ENCODE measurements at places on chromosomes 13 and 19. TPM values are rescaled to one million over a fixed set of nuclear protein-coding genes. Genes with fewer than 3 reads are reported as not detected.

DNA sequence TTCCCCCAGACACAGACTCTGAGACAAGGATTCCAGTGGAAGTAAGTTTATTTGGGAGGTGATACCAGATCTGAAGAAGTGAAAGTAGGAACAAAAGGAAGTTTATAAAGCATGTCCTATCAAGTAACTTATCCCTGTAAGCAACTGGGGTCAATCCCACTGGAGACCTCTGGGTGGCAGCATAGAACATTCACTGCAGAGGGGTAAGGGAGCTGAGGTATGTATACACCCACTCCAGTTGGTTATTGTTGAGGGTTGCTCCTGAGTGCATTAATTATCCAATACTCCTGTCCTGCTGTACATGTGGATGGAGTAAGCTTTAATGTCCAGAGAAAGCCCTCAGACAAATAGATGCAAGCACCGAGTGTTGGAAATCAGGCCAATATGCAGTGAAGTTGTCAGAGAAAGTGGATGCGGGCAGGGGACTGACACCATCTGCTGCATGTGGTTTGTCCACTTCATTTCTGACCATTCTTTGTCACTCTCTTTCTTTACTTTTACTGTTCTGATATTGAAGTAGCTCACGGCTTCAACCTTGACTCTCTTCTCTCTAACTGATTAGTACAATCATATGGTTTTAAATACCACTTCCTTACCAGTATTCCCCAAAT is 46.7 kb downstream of the NOTCH3 start:
- peak; percentile 59 for DNase-seq

- no peak for DNase-seq
Measured at GRCh38 chr13:40819797-40820315, 30.4 kb downstream of the SLC25A15 start.

The OCEL1 gene
- 4.7 TPM for total RNA-seq

- DNase-seq, result peak; percentile 63
Measured at GRCh38 chr13:26074706-26075105, 22.9 kb upstream of the SHISA2 start.

- DNase-seq, result no peak
Measured at GRCh38 chr13:100521851-100522617, 66.6 kb downstream of the GGACT start.

DNA sequence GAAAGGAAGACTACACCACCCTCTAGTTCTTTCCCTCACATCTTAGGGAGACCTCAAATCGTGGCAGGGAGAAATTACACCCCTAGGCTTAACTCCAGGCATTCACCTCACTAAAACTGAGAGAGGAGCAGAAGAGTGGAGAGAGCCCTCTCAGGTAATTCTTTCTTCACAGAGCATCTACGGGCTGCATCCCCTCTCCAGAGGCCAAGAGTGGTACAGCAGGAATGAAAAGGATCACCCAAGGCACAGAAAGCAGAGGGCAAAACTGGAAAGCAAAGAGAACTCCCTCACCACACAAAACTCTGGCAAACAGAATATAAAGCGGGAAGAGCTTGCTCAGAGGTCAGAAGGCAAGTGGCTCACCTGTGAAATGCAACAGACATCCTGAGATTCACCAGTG is 661.2 kb downstream of the TBC1D4 start:
- no peak for DNase-seq

DNA sequence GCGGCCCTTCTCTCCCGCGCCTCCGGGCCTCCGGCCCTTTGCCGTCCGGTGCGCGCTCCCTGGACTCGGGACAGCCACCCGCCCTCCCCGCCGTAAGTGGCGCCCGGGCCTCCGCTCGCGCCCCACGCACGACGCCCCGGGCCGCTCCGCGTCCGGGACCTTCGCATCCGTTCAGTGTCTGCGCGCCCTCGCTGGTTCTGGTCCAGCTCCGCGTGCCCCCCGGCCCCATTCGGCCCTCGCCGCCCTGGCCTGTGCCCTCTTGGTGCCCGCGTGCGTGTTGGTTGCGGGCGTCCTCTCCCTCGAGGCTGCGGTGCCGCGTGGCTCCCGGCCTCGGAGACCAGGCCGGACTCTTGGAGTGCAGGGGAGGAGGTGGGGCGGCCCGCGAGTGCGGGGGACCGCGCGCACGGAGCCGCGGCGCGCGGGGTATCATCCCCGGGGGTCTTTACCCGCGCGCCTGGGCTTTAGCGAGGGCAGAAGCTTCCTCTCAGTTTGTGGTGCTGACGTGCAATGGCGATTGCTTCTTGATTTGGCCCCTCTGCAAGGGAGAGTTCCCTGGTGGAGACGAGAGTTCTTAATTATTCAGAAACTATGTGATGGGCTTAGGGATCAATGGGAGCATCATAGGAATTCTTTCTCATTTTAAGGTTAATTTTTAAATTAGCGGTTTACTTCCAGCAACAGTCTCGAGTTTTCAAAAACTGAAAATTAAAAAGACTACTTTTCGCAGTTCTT is 757 bp downstream of the WASF3 start:
- DNase-seq, result no peak
